Heart left ventricle (tissue), 16 donors: ENCODE measurements at places on chromosomes 7 and 10. TPM values are rescaled to one million over a fixed set of nuclear protein-coding genes. Genes with fewer than 3 reads are reported as not detected.

Gene SLIT1
- 0.13 TPM for total RNA-seq

Gene PCBD1
- total RNA-seq = 120 TPM

Gene ARHGEF35
- total RNA-seq = 4.2 TPM

Gene MSS51
- 5.3 TPM for total RNA-seq

Gene SH2D4B
- not detected for total RNA-seq

Gene PRF1
- 0.87 TPM for total RNA-seq

DNA sequence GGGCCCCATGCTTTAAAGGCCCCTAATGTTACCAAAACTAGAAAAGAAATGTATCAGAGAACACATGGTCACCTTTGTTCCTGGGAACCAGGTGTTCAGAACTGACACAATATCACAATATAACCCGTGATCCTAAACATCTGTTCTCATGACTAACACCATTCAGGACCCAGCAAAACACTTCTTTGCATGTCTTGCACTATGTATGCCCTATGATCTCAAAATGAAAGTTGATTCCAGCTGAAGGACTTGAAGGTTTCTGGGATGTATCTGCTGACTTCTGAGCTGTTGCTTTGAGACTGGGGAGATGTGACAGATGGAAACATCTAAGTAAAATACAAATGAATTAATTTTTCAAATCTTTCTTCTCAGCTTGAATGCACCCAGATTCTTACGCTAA lies 37.5 kb upstream of the PIK3CG start:
- no peak overlapping the region for H3K4me3 ChIP-seq
- H3K4me1 ChIP-seq = no peaks in the 10 kb centered on the region
- no peaks in the 10 kb centered on the region for H3K36me3 ChIP-seq
- no peaks in the 10 kb centered on the region for H3K27me3 ChIP-seq

DNA sequence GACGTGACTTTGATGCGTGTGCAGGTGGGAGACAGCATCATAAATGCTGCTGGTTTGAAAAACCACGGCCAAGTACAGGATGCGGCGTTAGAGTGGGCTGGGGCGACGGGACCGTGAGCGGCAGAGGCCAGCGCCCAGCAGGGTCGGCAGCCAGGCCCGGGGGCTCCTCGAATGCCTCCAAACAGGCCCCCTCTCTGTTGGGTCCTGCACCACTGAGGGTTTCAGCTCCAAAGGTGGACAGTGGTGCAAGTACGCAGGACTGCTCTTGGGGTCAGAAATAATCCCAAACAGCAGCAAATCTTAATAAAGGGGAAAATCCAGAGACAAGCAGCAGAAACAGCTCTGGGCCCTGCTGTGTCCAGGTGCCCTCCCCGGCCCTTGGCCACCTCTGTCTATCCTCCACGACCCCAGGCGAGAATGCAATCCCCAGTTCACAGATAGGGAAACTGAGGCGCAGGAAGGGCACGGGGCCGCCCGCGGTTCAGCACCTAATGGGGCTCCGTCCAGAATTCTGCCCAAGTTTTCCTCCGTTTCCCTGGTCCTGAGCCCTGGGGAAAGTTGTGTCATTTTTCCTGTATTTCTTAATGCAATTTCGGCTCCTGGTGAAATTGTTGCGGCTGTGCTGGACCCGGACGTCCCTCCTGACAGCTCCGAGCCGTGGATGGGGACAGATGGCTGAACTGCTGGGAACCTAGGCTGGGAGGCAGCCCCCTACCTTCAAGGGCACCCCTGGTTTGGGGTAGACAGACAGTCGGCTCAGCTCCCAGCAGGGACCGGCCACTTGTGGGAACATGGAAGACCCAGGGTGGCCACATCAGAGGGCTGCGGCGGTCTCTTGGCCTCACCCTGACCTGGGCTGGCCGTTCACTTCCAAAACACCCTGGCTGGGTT lies 97.4 kb downstream of the FOXL3 start:
- H3K27me3 ChIP-seq = no peaks in the 10 kb centered on the region
- no peaks in the 10 kb centered on the region for H3K36me3 ChIP-seq
- H3K27ac ChIP-seq = no peak overlapping the region
- no peak overlapping the region for H3K4me3 ChIP-seq
- no peak for DNase-seq

DNA sequence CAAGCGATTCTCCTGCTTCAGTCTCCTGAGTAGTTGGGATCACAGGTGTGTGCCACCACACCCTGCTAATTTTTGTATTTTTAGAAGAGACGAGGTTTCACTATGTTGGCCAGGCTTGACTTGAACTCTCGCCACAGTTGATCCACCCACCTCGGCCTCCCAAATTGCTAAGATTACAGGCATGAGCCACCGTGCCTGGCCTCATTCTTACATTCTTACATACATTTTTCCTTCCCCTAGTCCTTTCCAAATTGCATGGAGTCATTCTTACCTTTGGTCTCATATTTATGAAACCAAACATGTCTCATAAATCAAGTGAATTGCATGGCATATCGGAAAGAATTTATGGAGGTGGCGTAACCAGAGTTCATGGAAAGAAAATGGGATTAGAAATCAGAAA lies 148.5 kb downstream of the ANLN start:
- DNase-seq = no peak
- no peak overlapping the region for H3K4me3 ChIP-seq
- H3K27ac ChIP-seq = no peak overlapping the region
- H3K4me1 ChIP-seq = no peaks in the 10 kb centered on the region

DNA sequence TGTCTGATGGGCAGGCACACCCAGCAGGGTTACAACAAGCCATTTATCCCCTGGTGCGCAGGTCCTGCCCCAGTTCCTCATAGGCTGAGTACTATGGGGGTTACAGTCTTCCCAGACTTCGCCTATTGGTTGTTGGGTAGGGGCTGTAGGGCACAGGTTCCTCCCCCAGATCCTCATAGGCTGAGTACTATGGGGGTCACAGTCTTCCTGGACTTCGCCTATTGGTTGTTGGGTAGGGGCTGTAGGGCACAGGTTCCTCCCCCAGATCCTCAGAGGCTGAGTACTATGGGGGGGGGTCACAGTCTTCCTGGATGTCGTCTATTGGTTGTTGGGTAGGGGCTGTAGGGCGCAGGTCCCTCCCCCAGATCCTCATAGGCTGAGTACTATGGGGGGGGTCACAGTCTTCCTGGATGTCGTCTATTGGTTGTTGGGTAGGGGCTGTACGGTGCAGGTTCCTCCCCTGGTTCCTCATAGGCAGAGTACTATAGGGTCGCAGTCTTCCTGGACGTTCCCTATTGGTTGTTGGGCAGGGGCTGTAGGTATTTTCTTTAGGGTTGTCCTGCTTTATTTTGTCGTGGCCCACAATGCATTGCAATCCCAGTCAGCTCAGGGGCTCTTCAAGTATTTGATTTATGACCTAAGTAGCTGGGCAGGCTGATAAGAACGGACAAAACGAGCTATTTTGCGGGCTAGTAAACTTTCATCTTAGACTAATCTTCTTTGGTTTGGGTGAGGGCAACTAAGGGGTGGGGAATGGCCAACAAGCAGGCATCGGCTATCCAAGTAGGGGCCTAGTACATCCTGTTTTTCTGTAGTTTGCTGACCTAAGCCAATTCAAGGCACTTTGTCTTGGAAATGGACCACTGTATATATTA lies 3.4 kb downstream of the LRRC27 start:
- H3K4me1 ChIP-seq = peaks cover under 1% of the 10 kb centered on the region
- no peaks in the 10 kb centered on the region for H3K36me3 ChIP-seq
- H3K27ac ChIP-seq = peak overlapping the region; percentile 32
- no peaks in the 10 kb centered on the region for H3K27me3 ChIP-seq

GRCh38 chr7:78787854-78788253 lies 665.6 kb downstream of the MAGI2 start:
- no peak overlapping the region for H3K4me3 ChIP-seq
- H3K4me1 ChIP-seq = no peaks in the 10 kb centered on the region
- no peak overlapping the region for H3K27ac ChIP-seq
- H3K36me3 ChIP-seq = no peaks in the 10 kb centered on the region

DNA sequence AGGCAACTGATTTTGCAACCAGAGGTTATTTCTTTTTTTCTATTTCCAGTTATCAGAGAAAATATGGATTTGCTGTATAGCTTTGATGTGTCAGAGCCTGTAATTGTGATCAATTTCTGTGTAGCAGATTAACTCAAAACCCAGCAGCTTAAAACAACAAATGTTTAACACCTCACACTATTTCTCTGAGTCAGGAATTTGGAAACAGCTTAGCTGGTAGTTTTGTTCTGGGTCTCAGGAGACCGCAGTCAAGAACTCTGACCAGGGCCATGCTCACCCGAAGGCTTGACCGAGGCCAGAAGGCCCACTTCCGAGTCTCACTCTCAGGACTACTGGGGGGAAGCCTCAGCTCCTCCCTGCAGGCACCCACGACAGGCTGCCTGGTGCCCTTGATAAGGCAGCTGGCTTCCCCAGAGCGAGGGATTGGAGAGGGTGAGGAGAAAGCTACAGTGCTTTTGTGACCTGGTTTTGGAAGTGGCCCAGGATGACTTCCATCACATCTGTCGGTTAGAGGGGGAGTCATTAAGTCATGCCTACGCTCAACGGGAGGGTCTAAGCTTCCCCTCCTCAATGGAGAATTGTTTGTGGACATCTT lies 105.7 kb upstream of the SHH start:
- DNase-seq = no peak
- H3K36me3 ChIP-seq = no peaks in the 10 kb centered on the region
- no peaks in the 10 kb centered on the region for H3K4me1 ChIP-seq
- peaks cover 2% of the 10 kb centered on the region for H3K27me3 ChIP-seq
- H3K27ac ChIP-seq = no peak overlapping the region

DNA sequence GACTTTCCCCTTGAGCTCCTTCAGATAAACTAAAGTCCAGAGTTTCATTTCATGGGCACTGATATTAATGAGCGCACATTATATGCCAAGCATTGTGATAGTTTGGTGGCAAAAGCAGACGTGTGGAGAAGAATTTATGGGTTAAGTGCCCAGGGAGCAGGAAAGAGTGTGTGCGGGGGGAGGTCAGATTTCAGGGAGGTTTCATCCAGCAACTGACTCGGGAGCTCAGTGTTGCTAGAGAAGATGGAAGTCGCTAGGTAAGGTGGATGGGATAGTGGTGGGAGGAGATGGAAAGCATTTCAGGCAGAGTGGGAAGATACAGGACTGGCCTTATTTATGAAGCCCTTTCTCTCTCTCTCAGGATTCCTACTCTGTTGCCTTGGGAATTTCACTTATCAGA lies 223.0 kb downstream of the SNX10 start:
- H3K36me3 ChIP-seq = no peaks in the 10 kb centered on the region
- H3K4me3 ChIP-seq = no peak overlapping the region
- H3K27me3 ChIP-seq = no peaks in the 10 kb centered on the region
- no peaks in the 10 kb centered on the region for H3K4me1 ChIP-seq

DNA sequence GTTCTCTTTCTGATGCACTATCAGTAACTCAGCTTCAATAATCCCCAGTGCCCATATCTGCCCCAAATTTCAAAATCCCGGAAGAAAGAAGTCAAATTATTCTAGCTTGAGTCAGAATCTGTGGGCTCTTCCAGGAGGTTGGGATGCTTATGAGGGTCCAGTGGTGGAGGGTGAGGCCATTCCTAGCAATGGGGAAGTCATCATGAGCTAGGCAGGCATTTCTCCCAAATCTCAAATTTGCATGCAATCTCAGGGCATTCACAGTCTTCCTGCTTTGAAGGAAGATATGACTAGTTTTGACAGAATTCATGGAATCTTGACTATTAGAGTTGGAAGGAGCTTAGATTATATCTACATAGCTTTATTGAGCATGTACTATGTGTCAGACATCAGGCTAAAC lies 164.3 kb upstream of the AGK start:
- H3K4me1 ChIP-seq = peaks cover 13% of the 10 kb centered on the region
- no peak overlapping the region for H3K4me3 ChIP-seq
- no peaks in the 10 kb centered on the region for H3K36me3 ChIP-seq
- no peak overlapping the region for H3K27ac ChIP-seq

DNA sequence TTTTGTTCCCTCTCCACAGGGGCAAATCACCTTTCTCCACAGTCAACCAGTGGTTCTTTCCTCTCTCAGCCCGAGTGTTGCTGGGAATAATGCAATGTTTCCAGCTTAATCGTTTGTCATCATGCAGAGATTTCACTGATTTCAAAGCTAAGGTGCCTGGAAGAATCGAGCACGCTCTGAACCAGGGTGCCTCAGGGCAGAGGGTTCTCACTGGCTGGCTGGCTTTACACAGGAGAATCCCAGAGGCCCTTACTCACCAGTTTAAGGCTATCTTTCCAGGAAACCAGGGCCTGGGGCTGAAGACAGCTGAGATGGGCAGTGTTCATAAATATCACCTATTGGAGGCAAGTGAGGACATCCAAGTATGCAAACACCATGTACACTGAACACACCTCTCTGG lies 21.8 kb downstream of the PLXNA4 start:
- no peak for DNase-seq
- no peaks in the 10 kb centered on the region for H3K36me3 ChIP-seq
- no peak overlapping the region for H3K4me3 ChIP-seq
- no peaks in the 10 kb centered on the region for H3K27me3 ChIP-seq
- H3K4me1 ChIP-seq = no peaks in the 10 kb centered on the region
- no peak overlapping the region for H3K27ac ChIP-seq
